Activated T-cell treated with anti-CD3 and anti-CD28 coated beads for 4 hours (primary cell): ENCODE measurements at places on chromosomes 1 and 21.

DNA sequence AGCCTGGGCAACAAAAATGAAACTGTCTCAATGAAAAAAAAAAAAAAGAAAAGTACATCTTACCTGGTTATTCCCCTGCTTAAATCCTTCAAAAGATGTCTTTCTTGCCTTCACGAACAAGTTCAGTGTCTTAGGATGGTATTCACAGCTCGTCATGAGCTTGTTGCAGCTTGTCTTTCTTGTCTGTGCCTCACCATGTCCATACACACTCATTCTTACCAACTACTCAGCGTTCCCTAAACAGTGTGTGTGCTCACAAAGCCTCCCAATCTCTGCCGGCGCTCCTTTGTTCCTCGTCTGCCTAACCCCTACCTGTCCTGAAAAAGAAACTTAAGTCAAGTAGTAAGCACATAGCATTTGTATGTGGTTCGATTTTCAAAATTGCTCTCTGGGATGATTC lies 31.1 kb downstream of the UBE4B start:
- DNase-seq, result no peak

- DNase-seq, result no peak
Observed at GRCh38 chr1:235739631-235740030, 90.0 kb upstream of the GNG4 start.

DNA sequence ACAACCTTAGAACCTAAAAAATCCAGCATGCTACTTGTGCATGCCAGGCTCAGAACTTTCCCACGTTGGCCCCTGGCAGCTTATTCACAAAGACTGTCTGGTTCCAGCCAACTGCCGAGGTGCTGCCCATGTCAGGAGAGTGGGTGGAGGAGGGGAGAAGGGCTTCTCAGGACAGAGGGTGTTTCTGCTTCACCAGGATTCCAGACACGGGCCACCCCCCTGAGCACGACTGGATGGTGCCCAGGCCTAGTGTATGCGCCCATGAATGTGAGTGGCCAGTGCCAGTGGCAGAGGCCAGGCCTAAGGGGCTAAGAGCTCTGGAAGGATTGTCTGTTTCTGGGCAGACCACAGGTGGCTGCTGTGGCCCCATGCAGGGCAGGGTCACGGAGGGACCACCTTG lies 148.2 kb upstream of the COL6A1 start:
- DNase-seq, result no peak

- no peak for DNase-seq
Observed at GRCh38 chr1:147892731-147893214, 9.8 kb upstream of the GJA8 start.

- DNase-seq, result no peak
Observed at GRCh38 chr1:85135392-85135798, 65.4 kb downstream of the SYDE2 start.

- DNase-seq, result no peak
Observed at GRCh38 chr1:167440345-167440744, 78.0 kb downstream of the CD247 start.

GRCh38 chr1:228953207-228953606 lies 217.9 kb downstream of the RHOU start:
- no peak for DNase-seq

- DNase-seq, result no peak
Observed at GRCh38 chr1:67485046-67485811, 55.0 kb upstream of the SERBP1 start.

DNA sequence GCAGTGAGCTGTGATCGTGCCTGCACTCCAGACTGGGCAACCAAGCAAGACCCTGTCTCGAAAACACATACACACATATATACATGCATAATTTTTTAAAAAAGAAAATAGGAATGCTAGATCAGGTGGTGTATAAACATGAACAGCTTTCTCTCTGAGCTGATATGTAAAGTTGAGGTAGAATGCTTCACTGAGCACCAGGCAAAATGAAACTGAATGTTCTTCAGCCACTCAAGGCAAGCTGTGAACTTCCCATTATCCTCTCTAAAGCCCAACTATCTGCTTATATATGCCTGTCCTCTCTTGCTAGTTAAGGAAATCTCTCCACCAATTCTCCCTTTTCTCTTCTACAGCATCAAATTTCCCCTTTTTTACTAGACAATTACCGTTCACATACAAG lies 93.0 kb downstream of the NUF2 start:
- DNase-seq, result no peak

- DNase-seq, result no peak
Observed at GRCh38 chr21:26637201-26637745, 64.2 kb upstream of the CYYR1 start.

DNA sequence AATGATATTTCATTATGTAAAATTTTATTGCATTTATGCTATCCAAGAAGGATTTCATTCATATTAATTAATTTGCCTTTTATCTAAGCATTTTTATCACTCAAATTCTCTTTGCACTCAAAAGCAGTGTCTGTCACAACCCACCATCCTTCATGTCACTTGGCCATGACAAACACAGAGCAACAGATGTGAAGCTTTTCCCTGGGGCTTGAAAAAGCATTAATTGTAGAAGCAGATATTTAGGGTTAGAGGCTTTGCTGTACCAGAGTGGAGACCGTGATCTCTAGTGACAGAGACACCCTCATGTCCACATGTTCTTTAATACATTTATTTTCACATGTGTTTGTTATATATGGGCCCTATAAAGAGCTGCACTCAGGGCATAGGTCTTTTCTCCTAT lies 230.5 kb downstream of the SPATA17 start:
- DNase-seq, result no peak

DNA sequence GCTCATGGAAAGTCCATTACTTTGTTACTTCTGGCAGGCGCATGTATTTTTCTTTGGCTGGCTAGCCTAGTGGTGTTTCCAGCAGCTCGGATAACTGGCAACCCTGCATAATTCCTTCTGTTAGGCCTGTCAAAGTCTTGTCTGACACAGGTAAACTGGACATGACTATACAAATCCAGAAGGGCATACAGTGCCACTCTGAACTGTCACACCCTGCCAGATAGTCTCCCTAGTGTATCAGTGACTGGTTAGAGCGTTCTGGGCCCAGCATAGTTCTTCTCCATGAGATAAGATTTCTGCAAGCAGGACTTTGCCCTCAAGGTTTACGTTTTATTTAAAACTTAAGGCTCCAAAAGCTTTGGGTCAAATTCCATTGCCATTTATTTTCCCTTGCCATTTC lies 177.7 kb upstream of the GORAB start:
- DNase-seq, result no peak

- no peak for DNase-seq
Observed at GRCh38 chr21:27646691-27647090, 679.8 kb upstream of the ADAMTS5 start.

GRCh38 chr1:4946343-4946742 lies 291.9 kb downstream of the AJAP1 start:
- DNase-seq, result no peak

- DNase-seq, result no peak
Observed at GRCh38 chr21:41802684-41803083, 35.8 kb upstream of the RIPK4 start.

- DNase-seq, result no peak
Observed at GRCh38 chr1:163471779-163472650, 150.3 kb downstream of the NUF2 start.

DNA sequence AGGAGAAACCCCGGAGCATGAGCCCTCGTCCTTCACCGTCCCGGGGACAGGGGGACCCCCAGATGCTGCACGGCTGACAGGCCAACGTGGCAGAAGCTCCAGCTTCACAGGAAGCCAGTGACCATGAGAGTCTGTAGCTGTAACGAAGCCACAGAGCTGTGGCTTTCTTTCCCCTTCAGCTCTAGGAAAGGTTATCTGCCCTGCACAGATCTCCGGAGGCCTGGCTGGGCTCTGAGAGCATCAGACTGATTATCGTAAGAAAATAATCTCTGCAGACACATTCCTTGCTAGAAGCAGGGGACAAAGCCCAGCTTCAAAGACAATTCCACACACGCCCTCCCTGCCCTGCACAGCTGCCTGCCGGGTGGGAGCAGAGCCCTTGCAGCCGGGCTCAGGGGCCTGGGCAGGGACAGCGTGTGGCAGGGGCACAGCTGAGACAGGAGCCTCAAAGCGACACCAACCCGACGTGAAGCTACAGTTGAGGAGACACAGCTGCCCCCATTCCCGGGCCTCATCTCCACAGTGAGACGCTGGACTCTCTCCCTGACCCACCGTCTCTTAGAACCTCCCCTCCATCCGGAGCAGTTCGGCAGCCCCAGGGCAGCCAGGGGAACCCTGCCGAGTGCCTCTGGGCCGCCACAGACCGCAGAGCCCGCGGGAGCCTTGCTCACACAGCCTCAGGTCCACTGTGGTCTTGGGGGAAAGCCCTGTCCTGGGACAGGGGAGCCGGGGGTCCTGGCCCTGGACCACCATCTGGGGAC lies 30.6 kb downstream of the POFUT2 start:
- no peak for DNase-seq

- no peak for DNase-seq
Observed at GRCh38 chr21:46478910-46479309, 20.2 kb downstream of the DIP2A start.

- no peak for DNase-seq
Observed at GRCh38 chr1:156451505-156452160, 48.9 kb downstream of the MEF2D start.

DNA sequence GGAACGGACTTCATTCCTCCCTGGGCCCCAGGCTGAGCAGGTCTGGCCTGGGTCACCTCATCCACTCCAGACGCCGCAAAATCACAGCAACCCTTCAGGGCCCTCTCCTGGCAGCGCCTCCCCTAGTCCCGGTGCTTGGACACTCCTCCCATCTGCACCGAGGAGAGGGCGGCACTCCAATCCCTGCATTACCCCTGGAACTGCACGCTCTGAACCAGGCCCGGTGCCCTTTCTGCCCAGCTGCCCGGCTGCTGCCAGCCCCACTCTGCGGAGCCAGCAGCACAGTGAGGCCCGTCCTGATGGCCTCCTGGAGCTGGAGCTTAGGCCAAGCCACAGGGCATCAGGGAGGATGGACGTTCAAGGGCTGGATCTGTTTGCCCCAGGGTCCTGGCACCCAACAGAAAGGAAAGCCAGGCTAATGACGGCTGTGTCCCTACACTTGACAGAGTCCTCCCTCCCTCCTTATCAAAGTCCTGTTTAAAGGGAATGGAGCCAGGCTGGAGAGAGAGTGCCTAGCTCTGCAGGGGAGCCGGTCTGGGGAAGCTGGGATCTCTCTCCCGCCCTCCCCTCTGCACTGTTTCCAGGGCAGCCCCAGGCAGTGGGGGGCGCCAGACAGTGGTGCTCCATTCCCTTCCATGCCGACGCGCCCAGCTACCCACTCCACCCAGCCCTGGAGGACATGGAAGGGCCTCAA lies 12.7 kb downstream of the COL6A2 start:
- DNase-seq, result no peak

DNA sequence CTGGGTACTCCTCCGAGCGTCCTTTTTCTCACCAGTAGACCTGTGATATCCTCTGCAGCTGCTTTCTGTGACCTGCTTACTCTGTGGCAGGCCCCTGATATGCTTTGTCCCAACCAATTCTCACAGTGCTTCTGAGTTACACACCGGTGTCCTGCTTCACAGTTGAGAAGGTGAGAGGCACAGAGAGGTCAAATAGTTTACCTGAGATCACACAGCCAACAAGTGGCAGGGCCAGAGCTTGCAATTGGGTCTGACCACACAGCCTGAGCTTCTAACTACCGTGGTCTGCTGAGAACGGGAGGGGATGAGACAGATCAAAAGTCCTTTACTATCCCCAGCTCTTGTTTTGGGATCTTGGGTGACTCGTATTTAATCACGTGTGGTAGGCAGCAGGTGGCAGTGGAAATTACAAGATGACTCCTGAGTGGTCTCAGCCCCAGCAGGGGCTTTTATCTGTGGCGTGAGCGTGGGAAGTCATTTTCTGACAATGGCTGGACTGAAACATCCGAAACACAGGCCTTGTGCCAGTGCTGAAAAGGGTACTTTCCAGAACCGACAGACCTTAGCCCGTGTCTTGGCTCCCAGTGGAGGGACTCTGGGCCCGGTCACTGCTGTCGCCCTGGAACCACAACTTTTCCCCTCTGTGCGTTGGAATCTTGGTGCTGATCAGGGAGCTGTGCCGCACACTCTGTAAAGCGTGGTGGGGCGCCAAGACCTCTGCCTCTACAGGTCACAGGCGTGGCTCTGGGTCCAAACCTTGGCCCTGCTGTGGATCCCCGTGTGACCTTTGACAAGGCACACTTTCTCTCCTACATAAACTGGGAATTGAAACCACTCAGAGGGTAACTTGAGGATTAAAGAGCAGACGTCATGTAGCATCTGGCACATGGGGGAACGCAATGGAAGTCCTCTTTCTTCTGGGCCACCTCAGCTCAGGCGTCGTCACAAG lies 11.9 kb downstream of the THEMIS2 start:
- DNase-seq, result no peak
